Muscle of arm (tissue), 14 donors: ENCODE measurements at places on chromosomes 12 and 14. TPM values are rescaled to one million over a fixed set of nuclear protein-coding genes. Genes with fewer than 3 reads are reported as not detected.

DNA sequence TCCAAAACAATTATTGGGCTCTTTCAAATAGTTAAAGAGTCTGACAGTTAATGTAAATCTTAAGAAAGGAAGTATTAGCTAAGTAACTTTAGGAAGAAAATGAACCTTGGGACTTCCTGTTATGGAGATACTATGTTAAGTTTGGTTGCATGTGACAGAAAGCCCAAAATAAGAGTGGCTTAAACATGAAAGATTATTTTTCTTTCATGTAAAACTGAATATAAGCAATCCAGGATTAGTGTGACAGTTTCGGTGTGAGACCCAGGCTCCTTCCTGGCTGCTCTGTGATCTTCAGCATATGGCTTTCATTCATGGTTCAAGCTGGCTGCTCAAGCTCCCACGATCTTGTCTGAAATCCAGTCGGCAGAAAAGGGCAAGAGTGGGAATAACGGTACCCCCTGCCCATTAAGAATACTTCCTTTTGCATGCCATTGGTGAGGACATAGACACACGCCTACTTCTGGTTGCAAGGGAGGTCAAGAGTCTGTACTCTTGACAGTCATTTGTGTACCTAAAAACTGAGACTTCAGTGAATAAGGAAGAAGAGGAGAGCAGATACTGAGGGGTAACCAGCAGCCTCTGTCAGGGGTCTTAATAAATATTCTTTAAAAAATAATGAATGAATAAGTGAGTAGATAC, 2.2 kb upstream of the RPAP3 start:
- DNase-seq = no peak

DNA sequence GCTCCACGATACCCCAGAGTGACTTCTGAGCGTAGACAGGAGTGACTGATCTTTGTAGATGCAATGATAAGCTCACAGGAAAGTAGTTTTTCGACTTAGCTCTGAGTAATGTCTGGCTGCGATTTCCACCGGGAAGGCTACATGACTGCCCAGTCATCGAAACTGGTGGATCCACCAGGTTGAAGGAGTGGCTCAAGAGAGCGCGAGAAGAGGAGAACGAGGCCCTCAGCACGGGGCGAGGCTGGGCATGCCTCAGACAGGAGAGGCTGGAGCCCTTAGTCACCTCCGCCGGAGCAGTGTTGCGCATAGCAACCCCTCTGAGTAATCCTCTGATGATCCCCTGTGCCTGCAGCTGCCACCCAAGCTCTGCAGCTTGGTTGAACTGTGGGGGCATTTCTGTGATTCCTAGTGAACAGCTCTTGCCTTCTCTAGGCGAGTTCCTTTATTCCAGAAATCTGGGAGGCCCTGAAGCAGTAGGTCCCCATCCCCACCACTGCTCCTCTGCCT, 25.6 kb downstream of the ELK3 start:
- DNase-seq = no peak

Gene SDSL
- 1.6 TPM for polyA plus RNA-seq

DNA sequence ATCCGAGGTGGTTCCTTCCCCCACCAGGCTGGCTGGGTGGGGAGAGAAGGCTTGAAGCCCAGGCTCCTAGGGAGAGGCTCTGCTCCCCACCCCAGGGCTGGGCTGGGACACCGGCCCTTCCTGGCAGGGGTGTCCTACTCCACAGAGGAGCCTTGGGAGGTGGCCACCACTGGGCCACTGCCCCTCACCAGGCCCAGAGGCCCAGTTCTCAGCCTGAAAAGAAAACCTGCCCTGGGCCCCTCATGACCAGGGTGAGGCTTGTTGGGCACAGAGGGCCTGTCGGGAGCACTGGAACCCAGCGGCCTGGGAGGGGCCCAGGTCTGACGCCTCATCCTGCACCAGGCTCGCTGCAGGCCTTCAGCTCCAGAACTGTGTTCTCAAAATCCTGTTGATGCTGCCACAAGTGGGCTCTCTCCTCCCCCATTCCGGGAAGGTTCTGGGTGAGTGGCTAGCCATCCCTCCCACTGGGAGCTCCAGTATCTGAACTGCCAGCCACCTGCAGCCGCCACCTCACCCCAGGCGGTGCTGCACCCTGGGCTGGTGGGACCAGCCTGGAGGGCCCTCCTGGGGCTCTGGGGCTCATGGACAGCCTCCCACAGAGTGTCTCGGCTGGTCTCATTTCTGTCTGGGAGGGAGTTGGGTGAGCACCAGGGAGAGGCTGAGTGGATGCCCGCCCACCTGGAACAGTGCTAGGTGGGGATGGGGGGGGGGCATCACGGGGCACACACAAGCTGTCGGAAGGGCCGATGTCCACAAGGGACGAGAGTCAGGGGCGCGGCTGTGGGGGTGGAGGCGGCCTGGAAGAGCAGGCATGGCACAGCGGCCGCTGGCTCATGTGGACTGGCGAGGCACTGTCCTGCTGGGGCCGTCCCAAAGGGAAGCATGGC, 11.8 kb downstream of the BAG5 start:
- DNase-seq = no peak

- no peak for DNase-seq
Observed at GRCh38 chr12:22803725-22804124, 178.8 kb downstream of the ETNK1 start.

- no peak for DNase-seq
Observed at GRCh38 chr12:58138424-58138823, 197.1 kb downstream of the ATP23 start.

DNA sequence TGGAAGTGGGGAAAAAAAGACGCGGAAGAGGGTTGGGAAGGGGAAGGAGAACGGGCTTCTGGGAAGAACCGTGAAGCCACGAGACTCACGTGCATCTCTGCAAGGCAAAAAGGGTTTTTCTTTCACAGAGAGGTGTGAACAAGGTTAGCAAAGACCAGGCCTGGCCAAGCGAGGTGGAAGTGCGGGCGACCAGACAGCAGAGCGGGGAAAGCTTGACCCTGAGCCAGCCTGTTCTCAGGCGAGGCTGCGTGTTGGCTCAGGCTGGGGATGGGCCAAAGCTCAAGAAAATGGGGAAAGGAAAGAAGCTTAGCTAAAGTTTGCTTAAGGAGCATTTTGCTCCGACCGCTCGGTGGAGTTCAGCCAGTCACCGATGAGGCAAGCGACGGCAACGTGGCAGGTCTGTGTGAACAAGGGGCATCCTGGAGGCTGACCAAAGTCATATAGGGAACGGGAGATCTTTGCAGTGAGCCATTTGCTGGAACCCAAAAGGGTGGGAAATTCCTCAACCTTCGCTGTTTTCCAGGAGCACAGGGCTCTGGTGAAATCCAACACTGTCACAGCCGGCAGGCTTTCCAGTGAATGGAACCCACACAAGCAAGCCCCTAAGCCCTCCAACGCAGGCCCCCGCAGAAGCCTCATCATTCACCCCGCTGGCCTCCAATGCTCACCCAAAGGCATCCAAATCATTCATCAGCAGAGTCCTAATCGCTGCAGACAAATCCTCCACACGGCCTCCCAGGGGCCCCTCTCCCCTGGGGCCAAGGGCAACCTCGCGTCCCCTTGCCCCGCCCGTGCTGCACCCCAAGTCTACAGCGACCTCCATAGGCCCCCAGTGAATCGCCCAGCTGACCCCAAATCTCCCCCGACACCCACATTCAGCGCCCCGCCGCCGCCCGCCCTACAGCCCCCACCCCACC, 754 bp downstream of the ZNF605 start:
- peak; percentile 72 for DNase-seq
